ENCODE measurements at places on chromosomes 5 and 9.

DNA sequence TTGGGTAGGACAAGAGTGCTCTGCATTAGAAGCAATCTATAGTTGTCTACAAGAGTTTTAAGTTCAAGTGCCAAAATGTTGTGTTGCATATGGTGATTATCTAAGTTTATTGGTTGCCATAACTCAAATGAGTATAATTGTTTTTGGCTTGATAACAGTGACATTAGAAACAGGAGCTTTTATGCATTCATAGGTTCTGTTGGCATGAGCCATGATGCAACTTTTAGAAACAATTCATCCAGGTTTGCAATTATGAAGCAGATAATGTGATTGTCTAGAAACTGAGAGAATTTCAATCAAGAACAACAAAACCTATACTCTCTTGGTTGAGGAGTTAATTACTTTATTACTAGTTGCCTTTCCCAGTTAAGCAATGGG lies 137.0 kb downstream of the PBX3 start:
- DNase-seq = no peak

- no peak for DNase-seq
These were observed 177.9 kb downstream of the C9orf50 start for GRCh38 chr9:129442803-129443511.

GRCh38 chr5:141496038-141496437 lies 7.2 kb downstream of the PCDHGC5 start:
- no peak for DNase-seq

GRCh38 chr9:89920951-89921350 lies 316.1 kb downstream of the GADD45G start:
- no peak for DNase-seq

GRCh38 chr9:129235931-129236331 lies 57.9 kb upstream of the IER5L start:
- no peak for DNase-seq

DNA sequence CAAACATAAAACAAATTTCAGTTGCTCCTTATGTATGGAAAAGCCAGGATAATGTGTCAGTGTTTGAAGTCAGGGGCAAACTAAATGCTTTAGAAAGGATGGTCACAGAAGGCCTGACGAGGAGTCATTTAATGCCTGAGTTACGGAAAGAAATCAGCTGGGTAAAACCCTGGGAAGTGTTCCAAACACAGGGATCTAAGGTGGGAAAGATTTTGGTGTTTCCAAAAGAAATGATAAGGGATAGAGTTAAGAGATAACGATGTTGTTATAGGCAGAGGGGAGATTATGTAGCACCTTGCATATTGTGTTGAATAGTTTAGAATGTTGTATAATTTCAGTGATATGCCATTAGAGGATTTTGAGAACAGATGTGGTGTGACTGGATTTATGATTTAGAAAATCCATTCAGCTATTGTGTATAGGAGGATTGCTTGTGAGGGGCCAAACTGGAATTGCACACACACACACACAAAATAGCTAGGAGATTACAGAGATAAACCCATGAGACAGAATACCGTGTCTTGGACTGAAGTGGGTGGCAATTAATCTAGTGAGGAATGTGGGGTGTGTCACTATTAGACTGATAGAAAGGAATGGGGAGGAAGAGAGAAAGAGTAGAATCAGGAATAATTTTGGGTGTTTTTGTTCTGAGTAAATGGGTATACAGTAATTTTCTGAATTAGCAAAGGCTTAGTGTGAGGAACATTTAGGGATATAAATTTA lies 274.2 kb upstream of the DAB2 start:
- DNase-seq = no peak

GRCh38 chr9:101477736-101478135 lies 42.2 kb upstream of the ALDOB start:
- DNase-seq = no peak

DNA sequence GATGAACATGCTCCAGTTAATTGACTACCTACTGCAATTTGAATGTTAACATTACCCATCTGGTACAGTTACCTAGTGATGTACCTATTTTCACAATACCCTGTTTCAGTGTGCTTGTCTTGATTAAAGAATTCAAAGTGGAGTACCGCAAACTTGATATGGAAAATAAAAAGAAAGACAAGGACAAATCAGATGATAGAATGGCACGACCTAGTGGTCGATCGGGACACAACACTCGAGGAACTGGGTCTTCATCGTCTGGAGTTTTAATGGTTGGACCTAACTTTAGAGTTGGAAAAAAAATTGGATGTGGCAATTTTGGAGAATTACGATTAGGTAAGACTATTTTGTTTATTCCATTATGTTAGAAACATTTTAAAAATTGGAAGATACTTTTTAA lies 33.5 kb downstream of the CSNK1G3 start:
- no peak for DNase-seq

- no peak for DNase-seq
These were observed 11.2 kb upstream of the SEC16A start for GRCh38 chr9:136494012-136494411.

GRCh38 chr9:27348785-27349697 lies 52.1 kb upstream of the EQTN start:
- DNase-seq = no peak

GRCh38 chr5:124021066-124021641 lies 509.2 kb downstream of the CSNK1G3 start:
- no peak for DNase-seq

DNA sequence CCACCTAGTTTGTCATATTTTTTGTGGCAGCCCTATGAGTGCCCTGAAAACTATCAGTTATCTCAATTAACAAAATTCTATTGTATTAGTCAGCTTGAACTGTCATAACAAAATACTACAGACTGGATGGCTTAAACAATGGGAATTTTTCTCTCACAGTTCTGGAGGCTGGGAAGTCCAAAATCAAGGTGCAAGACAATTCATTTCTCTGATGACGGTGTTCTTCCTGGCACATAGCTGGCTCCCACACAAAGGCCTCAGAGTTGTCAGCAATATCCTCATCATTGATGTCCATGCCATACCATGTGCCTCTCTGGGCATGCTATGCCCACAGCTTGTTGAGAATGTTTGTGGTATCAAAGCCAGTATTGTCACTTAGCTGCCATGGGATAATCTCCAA lies 691.9 kb downstream of the NR2F1-AS1 start:
- no peak for DNase-seq

GRCh38 chr9:27787891-27788290 lies 214.6 kb upstream of the C9orf72 start:
- no peak for DNase-seq

GRCh38 chr5:133397348-133397747 lies 215.0 kb downstream of the FSTL4 start:
- no peak for DNase-seq

- no peak for DNase-seq
These were observed 345.3 kb downstream of the NR2F1-AS1 start for GRCh38 chr5:93235761-93236160.

GRCh38 chr9:71120501-71121247 lies 747 bp downstream of the TRPM3 start:
- no peak for DNase-seq

GRCh38 chr5:112063191-112063590 lies 306.2 kb upstream of the NREP start:
- DNase-seq = no peak

- no peak for DNase-seq
These were observed 592.9 kb upstream of the C9orf72 start for GRCh38 chr9:28166179-28166578.

- DNase-seq = no peak
These were observed 504.5 kb downstream of the NFIB start for GRCh38 chr9:13809401-13809800.

GRCh38 chr5:157859227-157859575 lies 256 bp upstream of the CLINT1 start:
- no peak for DNase-seq

- no peak for DNase-seq
These were observed 5.1 kb upstream of the RGMB start for GRCh38 chr5:98768160-98768959.

DNA sequence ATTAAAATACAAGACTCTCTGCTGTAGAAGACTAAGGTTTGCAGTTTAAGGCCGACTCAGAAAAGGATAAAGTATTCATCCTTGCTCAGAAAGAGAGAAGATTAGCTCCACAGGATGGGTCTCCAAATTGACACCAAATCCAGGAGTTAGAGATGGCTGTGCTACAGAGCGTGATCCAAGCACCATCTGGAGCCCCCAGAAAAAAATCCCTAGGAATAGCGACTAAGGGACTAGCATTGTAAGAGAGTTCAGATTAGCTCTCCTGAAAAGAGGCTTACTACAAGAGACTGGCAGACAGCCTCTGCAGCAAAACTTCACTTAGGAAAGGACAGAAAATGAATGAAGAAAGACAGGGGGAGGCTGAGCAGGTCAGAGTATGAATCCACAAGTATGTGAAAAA lies 3.7 kb downstream of the SIL1 start:
- DNase-seq = no peak

DNA sequence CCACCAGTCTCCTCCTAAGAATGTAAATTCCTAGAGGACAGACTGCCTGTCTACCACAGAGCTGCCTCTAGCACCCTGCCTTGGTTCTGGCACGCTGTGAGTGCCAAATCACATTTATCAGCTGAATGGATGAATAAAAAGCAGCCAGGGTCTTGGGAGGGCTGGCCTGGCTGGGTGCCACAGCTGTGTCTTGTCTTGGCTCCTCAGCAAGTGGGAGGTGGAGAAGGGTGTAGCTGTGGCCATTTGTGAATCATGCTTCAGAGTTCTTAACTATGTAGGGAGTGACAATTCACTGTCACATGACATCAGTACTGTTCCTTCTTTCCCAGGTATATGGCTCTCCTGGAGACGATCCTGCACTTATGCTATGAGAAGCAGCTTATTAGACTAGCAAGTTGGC lies 70.6 kb downstream of the DCP2 start:
- no peak for DNase-seq

DNA sequence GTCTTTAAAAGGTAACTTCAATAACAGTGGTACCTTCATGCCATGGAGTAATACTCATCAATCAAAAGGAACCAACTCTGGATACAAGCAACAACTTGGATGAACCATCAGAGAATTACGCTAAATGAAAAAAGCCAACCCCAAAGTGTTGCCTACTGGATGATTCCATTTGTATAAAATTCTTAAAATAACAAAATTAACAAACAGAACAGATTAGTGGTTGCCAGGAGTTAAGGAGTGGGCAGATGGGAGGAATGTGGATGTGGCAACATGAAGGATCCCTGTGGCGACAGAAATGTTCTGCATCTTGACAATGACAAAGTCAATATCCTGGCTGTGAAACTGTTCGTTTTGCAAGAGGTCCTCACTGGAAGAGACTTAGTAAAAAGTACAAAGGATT lies 50.5 kb downstream of the SPTLC1 start:
- DNase-seq = no peak

GRCh38 chr9:8287501-8287900 lies 487.9 kb upstream of the DMAC1 start:
- DNase-seq = no peak

GRCh38 chr9:114558027-114558675 lies 29.4 kb upstream of the ATP6V1G1 start:
- no peak for DNase-seq

GRCh38 chr5:67377631-67378030 lies 181.0 kb upstream of the CD180 start:
- DNase-seq = no peak

DNA sequence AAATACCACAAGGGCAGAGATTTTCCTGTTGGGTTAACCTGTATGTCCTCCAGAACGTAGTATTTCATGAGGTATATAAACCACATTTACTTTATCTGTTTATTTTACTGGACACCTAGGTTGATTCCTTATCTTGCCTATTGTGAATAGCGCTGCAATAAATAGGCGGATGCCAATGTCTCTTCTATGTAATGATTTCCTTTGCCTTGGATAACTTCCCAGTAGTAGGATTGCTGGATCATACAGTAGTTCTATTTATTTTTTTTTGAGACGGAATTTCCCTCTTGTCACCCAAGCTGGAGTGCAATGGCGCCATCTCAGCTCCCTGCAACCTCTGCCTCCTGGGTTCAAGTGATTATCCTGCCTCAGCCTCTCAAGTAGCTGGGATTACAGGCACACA lies 15.6 kb upstream of the TUT7 start:
- DNase-seq = no peak

DNA sequence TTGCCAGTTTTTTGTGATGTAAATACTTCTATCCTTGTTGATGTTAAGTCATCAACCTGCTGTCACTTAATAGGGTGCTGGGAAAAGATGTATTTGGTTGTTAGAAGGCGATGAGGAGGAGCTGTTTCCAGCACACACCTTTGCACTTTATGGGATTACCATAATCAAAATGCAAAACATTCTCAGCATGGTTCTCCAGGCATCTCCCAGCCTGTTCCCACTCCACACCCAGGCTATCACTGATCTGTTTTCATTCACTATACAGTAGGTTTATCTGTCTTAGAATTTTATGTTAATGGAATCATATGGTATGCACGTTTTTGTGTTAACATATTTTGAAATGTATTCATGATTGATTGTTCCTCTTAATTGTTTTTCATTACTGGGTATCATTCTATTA lies 35.9 kb downstream of the PCSK5 start:
- no peak for DNase-seq

DNA sequence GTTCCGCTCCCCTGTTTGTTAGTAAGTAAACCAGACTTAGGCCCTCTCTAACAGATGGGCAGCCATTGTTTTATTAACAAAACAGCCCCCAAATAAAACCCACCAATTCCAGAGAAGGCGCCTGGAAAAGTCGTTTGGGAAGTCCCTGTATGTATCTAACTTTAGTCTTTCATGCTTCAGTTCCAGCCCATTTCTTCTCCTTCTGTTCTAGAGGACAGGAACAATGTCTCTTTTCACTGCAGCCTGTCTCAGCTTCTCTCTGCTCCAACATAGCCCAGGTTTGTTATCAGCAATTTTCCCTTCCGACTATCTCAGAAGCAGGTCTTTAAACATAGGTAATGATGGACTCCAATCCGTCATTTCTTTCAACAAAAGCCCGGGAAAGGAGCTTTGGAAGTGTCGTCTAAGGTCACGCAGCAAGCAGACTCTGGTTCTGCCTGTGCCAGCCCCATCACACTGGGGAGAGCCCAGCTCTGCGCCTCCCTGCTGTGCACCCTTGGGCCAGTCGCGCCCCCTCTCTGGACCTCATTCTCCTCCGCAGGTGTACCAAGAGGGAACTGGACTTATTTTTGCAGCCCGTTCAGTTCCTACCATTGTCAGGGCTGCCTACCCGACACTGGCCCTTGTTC lies 9.6 kb upstream of the AKNA start:
- no peak for DNase-seq

DNA sequence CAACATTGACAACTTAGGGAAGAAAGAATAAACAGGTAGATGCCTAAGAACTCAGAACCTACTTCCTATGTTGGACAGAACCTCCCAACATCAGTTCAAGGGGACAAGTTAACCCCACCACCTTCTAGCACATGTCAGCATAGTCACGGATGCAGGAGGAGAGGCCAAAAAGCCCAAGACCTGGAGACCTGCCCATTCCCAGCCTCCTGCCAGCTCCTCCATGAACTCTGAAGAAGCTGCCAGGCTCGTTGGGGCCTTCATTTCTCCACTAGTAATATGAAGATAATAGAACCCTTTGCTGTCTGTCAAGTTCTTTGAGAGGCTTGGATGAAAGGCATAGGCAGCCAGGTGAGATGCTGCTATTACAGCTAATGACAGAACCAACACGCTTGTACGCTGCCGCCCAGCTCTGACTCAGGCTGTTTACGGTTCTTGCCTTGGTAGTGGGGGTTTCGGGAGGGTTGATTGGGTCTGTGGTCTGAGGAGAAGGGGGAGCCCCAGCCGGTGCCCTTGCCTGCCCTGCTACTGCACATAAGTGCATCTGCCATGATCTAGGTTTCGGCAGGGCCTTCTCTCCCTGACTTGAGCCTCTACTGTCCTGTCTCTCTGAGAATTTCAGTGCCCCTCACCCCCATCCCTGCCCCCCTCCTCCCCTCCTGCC lies 82.2 kb downstream of the NRG2 start:
- no peak for DNase-seq
